ENCODE measurements at places on chromosomes 11 and 22.

DNA sequence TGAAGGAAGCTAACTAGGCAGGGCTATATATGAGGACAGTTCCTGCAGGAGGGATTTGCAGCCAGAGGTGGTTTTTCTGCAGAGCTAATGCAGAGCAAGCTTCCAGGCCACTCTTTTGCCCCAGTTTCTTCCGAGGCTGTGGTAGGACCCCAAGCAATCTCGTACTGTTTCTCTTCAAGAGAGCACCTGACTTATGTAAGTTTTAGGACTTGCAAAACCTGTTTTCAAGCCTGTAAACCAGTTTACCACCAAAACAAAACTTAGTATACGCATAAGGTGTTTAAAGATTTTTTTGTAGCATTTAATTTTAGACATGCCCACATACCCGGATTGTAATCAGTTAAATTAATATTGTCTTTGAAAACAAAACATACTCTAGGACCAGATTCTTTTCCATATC, 7.7 kb upstream of the APLP2 start:
- no peak for DNase-seq

- DNase-seq, result no peak
Observed at GRCh38 chr11:18193010-18193409, 20.4 kb downstream of the MRGPRX4 start.

- no peak for DNase-seq
Observed at GRCh38 chr11:35040221-35040942, 98.6 kb upstream of the CD44 start.

- no peak for DNase-seq
Observed at GRCh38 chr22:24190596-24191208, 9.4 kb downstream of the SUSD2 start.

DNA sequence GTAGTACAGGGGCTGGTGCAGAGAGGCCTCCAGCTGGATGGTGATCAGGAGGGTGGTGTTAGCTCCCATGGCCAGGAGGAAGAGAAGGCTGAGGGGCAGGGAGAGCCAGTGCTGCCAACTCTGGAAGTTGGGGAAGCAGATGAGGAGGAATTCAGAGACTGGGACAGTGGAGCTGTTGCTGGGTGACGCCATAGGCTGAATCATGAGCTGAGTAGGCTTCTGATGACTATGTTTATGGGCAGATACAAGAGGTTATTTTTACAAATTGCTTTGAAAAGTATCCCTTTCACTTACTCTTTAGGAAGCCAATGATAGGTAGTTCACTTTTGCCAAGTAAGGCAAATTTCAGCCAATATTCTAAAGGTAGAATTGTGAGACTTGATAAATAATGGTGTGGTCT, 3.1 kb downstream of the OR56A1 start:
- DNase-seq, result no peak

DNA sequence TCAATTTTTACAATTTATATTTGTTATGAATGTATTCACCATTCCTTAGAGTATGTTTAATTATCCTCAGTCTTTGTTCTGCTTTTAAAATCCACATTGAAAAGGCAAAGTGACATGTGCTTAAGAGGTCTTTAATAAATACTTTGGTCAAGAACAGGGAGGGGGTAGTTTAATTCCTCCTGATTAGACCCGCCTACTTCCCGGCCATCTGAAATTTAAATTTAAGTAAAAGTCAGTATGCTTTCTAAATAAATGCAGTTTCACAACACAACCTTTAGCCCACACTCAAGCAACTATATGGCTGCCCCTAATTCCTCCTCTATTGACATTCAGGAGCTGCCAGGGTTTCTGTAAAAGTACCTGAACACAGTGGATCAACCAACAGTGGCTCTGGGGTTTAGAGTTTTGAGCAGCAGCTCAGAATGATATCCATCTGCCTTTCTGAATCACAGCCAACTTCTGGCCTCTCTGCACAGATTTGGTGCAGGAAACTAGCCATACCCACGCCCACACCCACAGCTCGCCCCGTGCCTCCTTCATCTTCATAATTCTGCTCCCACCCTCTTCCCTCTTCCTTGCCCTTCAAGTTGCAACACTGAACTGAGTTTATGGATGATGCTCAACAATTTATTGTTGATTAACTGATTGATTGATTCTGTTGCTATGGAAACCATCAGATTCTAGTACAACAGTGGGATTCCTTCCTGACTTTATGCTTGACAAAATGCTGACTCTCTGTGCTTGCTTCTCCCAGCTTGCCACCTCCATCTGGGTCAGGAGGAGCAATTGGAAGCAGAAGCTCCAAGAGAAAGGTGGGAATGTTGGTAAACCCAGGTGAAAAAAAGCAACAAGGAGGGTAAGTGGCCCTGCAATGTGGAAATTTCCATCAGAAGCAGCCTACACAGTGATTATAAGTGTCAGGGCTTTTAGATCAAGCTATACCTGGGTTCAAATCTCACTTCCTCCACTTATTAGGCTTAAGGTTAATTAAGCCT, 70.8 kb downstream of the PANX1 start:
- DNase-seq, result no peak

GRCh38 chr11:2579315-2580060, 120.3 kb downstream of the KCNQ1OT1 start:
- peak; percentile 7 for DNase-seq

GRCh38 chr22:32050678-32051515, 7.8 kb downstream of the SLC5A1 start:
- DNase-seq, result no peak

GRCh38 chr22:21672107-21672629, 6.4 kb downstream of the PPIL2 start:
- DNase-seq, result no peak

DNA sequence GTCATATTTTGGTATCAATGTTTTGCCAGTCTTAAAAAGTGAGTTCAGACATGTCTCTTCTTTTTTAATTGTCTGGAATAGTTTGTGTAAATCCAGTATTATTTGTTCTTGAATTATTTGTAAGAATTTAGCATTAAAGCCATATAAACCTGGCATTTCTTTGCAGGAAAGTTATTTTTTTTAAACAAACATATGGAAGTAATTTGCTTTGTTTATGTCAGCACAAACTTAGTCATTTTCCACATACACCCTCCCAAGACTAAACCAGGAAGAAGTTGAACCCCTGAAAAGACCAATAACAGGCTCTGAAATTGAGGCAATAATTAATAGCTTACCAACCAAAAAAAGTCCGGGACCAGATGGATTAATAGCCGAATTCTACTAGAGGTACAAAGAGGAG, 9.1 kb upstream of the CCDC81 start:
- no peak for DNase-seq

DNA sequence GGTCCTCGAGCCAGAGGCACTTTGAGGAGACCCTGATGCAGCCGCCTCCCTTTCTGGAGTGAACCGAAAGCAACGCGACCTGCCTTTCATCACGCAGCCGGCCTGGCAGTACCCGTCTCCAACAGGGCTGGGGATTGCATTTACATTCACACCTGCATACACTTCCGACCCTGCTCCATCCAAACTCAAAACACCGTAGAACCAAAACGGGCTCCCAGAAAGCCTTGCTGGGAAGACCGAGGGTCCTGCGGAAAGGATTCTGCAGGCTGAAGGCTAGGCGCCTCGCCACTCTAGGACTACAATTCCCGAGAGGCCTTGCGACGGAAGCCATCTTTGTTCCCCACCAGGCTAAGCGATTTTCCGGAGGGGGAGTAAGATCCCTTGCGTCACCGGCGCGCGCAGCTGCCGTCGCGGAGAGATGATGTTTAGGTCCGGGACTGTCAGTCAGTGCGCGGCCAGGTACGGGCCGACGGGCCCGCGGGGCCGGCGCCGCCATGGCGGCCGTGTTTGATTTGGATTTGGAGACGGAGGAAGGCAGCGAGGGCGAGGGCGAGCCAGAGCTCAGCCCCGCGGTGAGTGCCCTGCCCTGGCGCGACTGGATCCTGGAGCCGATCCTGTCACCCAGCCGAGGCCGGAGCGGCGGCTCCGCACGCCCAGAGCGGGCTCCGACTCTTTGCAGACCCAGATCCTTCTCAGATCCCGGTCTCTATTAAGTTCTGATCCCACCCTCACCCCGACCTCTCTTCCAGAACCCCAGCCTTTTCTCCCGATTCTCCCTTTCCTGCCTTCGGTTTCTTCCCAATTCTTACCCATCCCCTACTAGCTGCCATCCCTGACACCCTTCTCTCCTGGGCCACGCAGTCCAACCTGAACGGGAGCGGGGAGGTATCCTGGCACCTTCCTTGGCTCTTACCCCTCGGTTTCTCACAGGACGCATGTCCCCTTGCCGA, at the start of gene RPS6KB2:
Gene RPS6KB2 (plus strand): TSS at position 443 of the 950 bp plus-strand sequence. CDS start 52 bp downstream, at position 495.
- peak; percentile 98 for DNase-seq

GRCh38 chr11:45655347-45655756, 10.1 kb downstream of the CHST1 start:
- peak; percentile 87 for DNase-seq

DNA sequence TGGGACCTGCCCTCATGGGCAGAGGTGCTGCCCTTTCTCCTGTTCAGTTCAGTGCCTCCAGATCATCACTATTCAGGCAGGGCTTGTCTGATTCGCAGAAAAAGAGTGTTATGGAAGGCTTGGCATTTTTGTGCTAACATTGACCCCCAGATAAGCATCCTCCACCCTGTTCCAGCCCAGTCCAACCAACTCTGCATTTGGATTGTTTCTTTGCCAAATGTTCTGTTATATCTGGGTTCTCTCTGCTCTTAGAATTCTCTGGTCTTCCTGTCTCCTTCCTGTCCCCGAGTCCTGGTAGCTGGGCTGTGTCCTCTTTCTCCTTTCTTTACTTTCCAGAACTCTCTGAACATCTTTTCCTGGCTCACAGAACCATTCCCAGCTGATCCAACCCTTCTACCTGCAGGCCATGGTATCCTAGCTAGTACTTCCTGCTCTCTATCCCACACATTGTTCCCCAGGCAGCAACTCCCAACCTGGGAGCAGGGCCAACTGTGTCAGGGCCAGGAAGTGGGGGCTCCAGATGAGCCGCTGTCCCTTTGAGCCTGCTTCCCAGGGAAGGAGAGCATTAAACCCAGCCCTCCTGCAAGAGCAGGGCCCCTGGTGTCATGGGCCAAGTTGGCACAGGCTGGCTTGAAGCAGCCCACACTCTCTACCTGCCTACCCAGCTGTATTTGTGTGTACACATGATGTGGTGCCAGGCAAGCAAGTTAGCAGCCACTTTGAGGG, 280.7 kb upstream of the CADM1 start:
- no peak for DNase-seq

DNA sequence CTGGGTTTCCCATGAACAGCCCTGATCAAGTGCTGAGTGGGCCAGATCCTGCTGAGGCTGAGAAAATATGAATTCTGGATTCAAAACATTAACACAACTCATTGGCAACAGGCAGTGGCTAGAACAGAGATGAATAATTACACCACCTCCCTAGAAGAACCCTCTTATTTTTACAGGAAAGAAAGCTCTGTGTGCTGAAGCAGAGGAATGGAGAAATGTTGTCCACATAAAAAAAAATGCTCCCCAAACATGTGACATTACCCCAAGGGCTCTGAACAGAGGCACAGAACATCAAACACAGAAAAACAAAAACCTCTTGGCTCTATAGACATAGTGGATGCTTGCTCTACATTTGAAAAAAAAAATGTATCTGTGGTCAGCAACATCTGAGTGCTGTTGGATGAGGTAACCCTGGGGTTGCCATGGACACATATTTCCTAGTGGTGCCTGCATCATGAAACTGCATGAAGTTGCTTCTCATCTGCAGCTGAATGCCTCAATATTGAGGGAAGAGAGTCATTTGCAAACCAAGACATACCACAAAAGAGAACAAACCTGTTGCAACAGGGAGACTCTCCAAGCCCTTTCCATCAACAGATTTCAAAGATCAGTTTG, 98.8 kb downstream of the SNX19 start:
- no peak for DNase-seq

DNA sequence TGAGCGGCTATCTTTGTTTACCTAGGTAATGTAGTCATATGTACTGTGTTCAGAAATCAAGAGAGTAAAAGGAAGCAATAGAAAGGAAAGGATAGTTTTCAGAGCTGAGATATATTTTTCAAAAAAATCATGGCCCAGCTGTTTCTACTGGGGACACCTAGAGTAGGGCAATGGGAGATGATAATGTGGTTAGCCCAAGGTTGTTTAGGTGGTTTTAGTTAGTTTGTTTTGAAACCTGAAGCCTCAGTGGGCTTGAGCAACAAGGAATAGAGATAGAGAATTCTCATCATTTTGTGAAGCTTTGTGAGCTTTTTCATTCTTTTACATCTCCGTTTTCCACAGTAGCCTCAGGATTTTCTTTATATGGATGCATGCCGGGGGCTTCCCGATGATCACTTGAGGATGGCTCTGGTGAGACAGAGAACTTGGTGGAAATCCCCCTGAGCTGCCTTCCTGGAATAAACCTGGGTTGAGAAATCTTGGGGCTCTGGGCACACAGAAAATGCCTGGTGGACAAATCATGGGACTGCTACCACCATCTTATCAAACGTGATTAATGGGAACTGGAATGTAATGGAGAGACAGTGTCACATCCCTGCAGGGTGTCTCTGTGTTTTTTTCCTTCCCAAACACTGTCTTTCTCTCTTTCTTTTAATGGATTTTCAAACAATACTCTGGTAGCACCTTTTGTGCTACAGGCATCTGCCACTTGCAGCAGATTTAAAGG, 49.0 kb downstream of the ARHGAP42 start:
- DNase-seq, result no peak

- DNase-seq, result no peak
Observed at GRCh38 chr11:5815534-5815933, 6.8 kb downstream of the OR52N2 start.

GRCh38 chr11:77442394-77443053, 31.4 kb downstream of the PAK1 start:
- no peak for DNase-seq

DNA sequence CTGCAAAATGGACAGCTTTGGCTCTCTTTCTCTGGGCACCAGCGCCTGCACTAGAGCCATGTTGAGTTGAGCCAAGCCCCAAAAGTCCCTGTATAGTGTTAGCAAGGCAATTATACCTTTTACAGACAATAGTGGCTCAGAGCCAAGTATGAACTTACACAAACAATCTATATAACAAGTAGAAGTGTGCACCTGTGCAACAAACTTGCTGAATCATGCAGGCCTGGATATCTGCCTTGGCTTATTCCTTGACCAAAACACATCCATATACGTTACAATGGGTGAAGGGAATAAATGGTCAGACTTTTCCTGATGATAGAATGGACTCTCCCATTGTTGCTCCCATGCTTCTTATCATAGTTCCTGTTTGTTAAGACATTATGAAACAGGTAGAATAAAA, 3.8 kb upstream of the OR52I2 start:
- no peak for DNase-seq

DNA sequence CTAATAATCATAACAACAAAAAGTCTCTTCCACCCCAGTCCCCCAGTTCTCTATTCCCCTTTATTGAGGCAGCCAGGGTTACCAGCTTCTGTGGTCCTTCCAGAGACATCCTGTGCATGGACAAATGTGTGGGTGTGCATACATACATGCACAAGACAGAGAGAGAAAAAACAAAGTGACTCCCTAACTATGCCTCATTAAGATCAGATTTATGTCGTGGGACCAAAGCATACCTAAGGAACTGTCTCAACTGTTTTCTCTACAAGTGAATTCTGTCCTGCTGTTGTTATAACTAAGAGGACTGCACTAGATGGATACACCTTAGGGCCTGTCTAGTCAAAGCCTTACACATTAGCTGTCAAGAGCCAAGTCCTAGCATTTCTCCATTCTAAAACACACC, 106.7 kb downstream of the MRTFA start:
- DNase-seq, result no peak

GRCh38 chr11:21385669-21386440, 716.5 kb downstream of the NELL1 start:
- no peak for DNase-seq

GRCh38 chr22:39250131-39250530, 5.3 kb upstream of the PDGFB start:
- DNase-seq, result no peak
